ENCODE measurements at places on chromosomes 12 and 14. TPM values are rescaled to one million over a fixed set of nuclear protein-coding genes. Genes with fewer than 3 reads are reported as not detected.

Gene GDF3
- total RNA-seq = not detected

Gene PLEKHH1
- under 0.01 TPM for total RNA-seq

Gene LYZ
- not detected for total RNA-seq

Gene SUOX
- 7.8 TPM for total RNA-seq

Gene DNAAF2
- total RNA-seq = 7.4 TPM

Gene DIO3
- not detected for total RNA-seq

Gene TMPRSS12
- not detected for total RNA-seq

Gene ARHGAP9
- not detected for total RNA-seq

Gene OVCH1
- 0.17 TPM for total RNA-seq

Gene MYH6
- not detected for total RNA-seq

Gene CPNE6
- not detected for total RNA-seq

Gene RNF212B
- total RNA-seq = not detected

Gene PRH2
- total RNA-seq = 2.3 TPM

Gene NFATC4
- 83.0 TPM for total RNA-seq

Gene HOXC13
- total RNA-seq = not detected

Gene VWF
- 0.35 TPM for total RNA-seq

Gene KRT78
- not detected for total RNA-seq

Gene B4GALNT1
- 0.17 TPM for total RNA-seq

Gene MANSC4
- not detected for total RNA-seq

Gene IAPP
- not detected for total RNA-seq

Gene GPR132
- total RNA-seq = 1.4 TPM

Gene OR6C2
- not detected for total RNA-seq

Gene KRT75
- not detected for total RNA-seq

Gene PRIMA1
- total RNA-seq = not detected

Gene LRP1-AS
- total RNA-seq = not detected

Gene SLC24A4
- total RNA-seq = not detected

Gene CLEC2A
- total RNA-seq = not detected

Gene RIPK3
- total RNA-seq = 0.35 TPM

Gene NINJ2
- 0.58 TPM for total RNA-seq

Gene PTCSC3
- total RNA-seq = not detected

Gene NDRG2
- total RNA-seq = 27.2 TPM

Gene SYNDIG1L
- total RNA-seq = not detected

Gene SYCP3
- not detected for total RNA-seq

Gene NAB2
- 61.9 TPM for total RNA-seq

Gene KRT82
- not detected for total RNA-seq

Gene HOXC9
- 1.3 TPM for total RNA-seq

Gene BDKRB2
- 3.1 TPM for total RNA-seq

Gene KERA
- not detected for total RNA-seq

Gene LIN7A
- 1.1 TPM for total RNA-seq

Gene APOF
- not detected for total RNA-seq

Gene PIK3C2G
- total RNA-seq = not detected

Gene TPPP2
- not detected for total RNA-seq

Gene CLEC4D
- total RNA-seq = not detected

Gene KLRF1
- not detected for total RNA-seq

Gene FIGNL2
- total RNA-seq = not detected

Gene LRP6
- 11.2 TPM for total RNA-seq

Gene ARL1
- 55.5 TPM for total RNA-seq

Gene ANKS1B
- total RNA-seq = 1.2 TPM

Gene ARMH4
- total RNA-seq = 1.6 TPM

Gene PNP
- total RNA-seq = 16.3 TPM

Gene EGLN3
- 8.8 TPM for total RNA-seq

Gene TAS2R31
- total RNA-seq = 0.35 TPM

Gene GZMH
- total RNA-seq = not detected

Gene KCNH3
- not detected for total RNA-seq

Gene PLA2G1B
- not detected for total RNA-seq

Gene KRT71
- not detected for total RNA-seq

Gene FSCB
- not detected for total RNA-seq
